ENCODE measurements at places on chromosomes 4 and X.

- no peak for DNase-seq
Measured at GRCh38 chr4:172899861-172900260, 268.8 kb upstream of the GALNT7 start.

DNA sequence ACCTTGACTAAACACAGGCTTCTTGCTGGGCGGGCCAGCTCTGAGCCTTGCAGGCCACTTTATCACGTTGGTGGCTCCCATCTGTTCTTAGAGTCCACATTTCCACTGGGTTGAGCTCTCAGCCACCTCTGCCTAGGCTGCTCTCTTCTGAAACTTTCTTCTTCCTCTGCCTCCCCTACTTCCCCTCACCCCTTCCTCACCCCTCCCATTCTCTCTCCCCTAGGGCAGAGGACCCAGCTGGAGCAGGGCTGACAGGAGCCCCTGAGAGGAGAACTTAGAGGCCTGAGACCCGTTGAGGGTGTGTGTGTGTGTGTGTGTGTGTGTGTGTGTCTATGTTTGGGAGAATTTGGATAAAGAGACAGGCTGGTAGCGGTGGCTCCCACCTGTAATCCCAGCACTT, 19.9 kb upstream of the TMSB4X start:
- DNase-seq, result no peak

DNA sequence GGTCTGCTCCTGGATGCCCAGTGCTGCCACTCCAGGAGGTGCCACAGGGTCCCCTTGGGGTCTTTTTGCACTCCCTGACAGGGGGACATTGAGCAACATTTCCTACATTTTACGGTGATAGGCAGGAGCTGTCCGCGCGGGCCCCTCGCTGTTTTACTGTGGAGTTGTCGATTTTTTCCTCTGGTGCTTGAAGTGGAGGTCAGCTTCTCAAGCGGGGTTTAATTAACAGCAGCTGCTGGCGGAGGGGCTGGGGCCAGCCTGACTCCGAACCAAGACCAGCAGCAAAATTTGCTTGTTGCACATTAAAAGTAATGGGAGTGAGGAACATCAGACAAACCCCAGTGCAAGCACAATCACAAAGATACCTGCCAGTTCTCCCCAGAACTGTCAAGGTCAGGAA, 13.2 kb upstream of the SH3TC1 start:
- no peak for DNase-seq

DNA sequence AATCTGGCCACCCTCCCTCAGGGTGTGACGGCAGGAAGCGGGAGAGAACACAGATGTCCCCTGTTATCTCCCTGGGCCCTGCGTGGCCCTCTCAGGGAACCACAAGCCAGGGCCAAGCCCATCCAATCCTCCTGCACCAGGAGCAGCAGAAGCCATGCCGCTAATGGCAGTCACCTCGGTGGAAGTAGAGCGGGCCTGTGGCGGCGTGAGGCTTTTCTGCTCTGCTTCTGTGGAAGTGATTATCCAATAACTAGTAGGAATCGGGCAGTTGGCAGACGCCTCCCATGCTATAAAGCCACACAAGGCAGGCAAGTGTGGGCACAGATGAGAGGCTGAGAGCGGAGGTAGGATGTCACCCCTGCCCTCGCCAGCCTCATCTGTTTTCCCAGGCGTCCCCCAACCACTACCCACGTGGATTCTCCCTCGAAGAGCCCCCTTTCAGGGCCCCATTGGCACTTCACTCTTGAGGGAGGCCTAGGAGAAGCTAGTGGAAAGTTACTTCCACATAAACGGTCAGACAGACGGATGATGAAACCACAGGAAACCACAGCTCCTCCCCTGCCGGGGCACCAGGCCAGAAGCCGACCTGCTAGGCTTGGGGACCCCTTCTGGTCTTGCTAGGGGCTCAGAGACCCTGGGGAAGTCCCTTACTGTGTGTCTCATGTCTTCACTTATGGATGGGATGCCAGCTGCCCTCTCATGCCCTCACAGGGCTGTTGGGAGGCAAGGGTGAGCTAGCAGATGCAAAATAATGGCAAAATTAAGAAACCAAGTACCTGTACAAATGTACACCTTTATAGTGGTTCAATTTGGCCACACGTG, 18.8 kb upstream of the TMSB4X start:
- peak; percentile 69 for DNase-seq

- DNase-seq, result no peak
Measured at GRCh38 chr4:46277165-46277951, 112.6 kb downstream of the GABRA2 start.

- DNase-seq, result no peak
Measured at GRCh38 chr4:56252561-56253152, 134.6 kb downstream of the AASDH start.

All from central memory CD4-positive, alpha-beta T cell (primary cell).